ENCODE measurements at places on chromosomes 6 and 20.

- DNase-seq = no peak
Measured at GRCh38 chr20:41494451-41494850, 123.7 kb downstream of the CHD6 start.

DNA sequence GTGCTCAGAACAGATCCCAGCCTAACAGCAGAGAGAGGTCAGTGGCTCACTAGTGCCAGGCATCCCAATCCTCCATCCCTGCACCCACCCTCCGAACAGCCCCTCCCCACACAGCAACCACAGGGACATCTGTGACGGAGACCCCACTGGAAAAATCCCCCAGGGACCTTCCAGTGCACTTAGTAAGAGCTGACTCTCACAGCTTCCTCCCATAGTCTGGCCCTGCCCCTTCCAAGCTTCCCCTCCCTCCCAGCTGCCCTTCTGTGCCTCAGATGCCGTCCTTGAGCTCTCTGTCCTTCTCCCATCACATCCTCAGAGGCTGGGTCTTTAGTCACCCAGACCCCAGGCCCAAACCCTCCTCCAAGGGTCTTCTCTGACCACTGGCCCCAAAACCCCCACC is 9.7 kb upstream of the THBS2 start:
- no peak for DNase-seq

DNA sequence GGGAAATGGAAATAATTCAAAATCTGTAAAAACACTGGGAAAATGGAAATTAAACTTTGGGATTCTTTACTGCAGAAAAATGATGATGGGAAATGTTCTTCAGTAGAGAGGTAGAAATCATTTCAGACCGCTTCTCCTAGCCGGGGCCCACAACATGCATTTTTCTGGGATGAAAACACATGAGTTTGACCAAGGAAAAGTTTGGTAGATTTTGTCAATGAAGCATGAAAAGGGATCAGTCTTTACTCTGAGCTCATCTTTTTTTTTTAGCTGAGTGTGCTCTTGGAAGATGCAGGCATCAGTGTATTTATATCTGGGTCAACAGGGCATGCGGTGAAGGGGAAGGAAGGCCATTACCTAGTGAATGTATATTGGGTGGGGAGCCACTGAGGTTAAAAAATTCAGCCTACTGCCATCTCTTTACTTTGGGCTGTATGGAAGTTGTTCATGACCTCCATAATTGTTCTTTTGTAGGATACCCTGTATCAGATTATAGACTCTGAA is 36.8 kb downstream of the PLCB1 start:
- no peak for DNase-seq

GRCh38 chr6:14656649-14657048 is 539.1 kb downstream of the CD83 start:
- no peak for DNase-seq

DNA sequence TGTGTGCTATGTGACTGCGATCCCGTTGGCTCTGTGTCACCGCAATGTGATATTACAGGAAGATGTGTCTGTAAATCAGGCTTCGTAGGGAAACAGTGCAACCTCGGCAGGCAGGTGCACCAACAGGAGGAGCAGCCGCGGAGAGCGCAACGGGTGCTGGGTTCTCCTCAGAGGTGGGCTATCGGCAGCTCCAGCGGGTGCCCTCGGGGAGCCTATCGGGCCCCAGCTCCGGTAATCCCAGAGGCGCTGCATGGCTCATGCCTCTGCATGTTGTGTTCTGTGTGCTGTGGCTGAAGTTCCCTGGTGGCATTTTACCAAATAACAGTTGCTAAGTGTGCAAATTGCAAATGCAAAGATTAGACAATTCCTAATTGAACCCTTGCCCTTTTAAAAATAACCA is 409.9 kb downstream of the LAMA2 start:
- DNase-seq = no peak

GRCh38 chr6:164108869-164109769 is 694.6 kb downstream of the QKI start:
- no peak for DNase-seq
